Inflammatory macrophage treated with lipopolysaccharide for 4 hours (primary cell): ENCODE measurements at places on chromosomes 11 and 22.

- no peak for DNase-seq
Observed at GRCh38 chr11:40203606-40204005, 1255.8 kb downstream of the LRRC4C start.

GRCh38 chr22:45579806-45580725 is 77.4 kb downstream of the FBLN1 start:
- DNase-seq: no peak

DNA sequence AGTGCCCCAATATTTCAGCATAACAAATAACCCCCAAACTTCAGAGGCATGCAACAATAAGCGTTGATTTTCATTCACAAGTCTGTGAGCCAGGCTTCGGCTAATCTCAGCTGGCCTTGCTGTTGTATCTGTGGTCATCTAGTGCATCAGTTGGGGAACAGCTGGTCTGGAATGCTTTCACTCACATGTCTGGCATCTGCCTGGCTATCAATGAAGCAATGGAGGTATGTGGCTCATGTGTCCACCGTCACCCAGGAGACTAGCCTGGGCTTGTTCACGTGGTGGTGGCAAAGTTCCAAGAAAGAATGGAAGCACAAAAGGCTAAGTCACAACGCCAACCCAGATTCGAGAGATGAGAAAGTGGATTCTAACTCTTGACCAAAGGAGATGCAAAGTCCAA is 304.8 kb upstream of the ISX start:
- no peak for DNase-seq

GRCh38 chr11:7031471-7031871 is 11.2 kb downstream of the NLRP14 start:
- DNase-seq: no peak

DNA sequence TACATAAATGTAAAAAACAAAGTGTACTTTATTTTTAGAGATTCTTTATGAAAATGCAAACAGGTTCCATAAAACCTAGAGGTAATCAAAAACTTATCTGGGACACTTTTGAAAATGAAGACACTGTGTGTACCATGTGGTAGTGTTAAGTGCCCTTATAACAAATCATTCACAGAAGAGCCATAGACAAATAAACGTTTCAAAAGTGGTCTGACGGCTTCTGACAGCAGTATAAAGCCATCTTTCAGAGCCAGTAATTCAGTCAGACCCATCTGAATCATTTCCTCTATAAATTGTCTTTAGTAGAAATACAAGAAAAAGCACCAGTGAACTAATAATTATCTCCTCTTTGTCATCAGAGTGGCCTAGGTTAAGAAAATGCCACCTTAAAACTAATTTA is 100.0 kb downstream of the PAX6 start:
- DNase-seq: no peak

DNA sequence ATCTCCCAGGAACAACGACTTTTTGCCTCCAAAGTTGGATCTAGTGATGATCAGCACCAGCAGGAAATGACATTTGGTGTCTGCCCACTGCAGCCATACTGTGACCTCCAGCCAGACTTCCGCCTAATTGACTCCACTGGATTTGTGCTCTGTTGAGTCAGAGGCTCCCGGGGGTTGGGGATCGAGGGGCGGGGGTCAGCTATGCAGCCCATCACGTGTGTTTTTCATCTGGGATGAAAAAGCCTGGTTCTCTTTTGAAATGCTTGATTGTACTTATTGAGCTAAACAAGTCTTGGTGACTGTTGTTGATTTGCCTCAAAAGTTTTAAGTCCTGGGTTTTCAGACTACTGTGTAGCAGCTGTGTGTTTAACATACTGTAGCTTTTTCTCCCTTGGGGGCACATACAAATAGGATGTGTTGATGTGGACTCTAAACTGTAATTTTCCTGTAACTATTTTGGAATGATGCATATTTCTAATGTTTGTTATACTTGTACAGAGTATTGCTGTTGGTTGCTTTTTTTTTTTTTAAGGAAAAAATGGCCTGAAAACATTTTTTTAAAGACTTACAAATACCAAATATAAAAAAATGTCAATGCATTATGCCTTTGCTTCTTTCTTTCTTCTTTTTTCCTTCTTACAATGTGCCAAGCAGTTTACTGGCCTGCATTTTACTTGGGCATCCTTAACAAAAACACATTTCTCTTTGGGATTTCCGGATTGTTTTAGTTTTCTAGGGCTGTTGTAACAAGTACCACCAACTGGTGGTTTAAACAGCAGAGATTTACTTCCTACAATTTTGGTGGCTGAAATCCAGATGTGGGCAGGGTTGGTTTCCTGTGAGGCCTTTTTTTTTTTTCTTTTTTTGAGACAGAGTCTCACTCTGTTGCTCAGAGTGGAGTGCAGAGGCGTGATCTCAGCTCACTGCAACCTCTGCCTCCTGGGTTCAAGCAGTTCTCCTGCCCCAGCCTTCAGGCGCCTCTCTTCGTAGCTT is 46.1 kb upstream of the OR4B1 start:
- peak; percentile 63 for DNase-seq

- DNase-seq: peak; percentile 94
Observed at GRCh38 chr11:68003846-68004550, at the start of gene UNC93B1. TSS of gene UNC93B1 (minus strand) at chr11:68004097. CDS start at chr11:68004043, 54 bp downstream.

GRCh38 chr22:37077802-37078448 is 26.4 kb downstream of the KCTD17 start:
- DNase-seq: peak; percentile 34

- peak; percentile 2 for DNase-seq
Observed at GRCh38 chr11:105233285-105233684, 93.7 kb upstream of the CARD18 start.

GRCh38 chr11:120086651-120087050 is 51.3 kb downstream of the TRIM29 start:
- DNase-seq: no peak

- DNase-seq: no peak
Observed at GRCh38 chr11:5225480-5225871, 1.4 kb downstream of the HBB start.

DNA sequence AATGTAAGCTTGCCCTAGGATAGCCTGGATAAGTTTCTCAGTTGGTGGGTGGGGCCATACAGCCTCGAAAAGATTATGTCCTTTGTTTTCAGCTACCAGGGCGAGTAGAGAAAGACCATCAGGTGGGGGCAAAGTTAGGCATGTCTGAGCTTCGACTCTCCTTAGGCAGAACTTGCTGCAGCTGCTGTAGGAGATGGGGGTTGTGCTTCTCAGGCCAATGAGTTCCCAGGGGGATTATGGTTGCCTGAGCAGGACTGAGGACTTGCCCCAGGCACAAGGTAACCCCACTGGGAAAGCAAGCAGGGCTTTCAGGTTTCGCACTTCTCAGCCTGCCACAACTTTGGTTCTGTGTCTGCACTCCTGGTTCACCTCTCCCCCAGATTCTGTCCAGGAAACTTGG is 173.4 kb upstream of the SESN3 start:
- no peak for DNase-seq

DNA sequence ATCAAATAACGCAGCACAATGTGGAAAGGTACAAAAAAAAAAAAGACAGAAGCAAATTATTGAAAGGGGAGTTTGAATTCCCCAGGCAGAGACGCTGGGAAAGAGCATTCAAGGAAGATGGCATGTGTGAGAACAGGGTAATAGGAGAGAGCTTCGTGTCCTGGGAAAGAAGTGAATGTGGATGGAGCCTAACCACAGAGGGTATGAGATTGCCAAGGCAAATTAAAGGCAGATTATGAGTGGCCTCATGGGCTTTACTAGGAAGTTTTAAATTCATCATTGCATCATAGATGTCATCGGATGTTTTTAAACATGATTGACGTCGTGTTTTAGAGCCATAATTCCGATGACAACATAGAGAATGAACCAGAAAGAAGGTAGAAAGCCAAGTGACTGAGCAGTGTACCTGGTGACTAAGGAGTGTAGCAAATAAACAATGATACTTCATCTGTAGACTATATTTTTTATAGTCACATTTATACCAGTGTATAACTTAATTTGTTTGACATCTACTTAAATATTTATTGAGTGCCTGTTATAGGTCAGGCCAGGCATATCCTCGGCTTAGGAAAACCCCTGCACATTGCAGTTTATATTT is 151.4 kb downstream of the MSANTD4 start:
- DNase-seq: no peak

DNA sequence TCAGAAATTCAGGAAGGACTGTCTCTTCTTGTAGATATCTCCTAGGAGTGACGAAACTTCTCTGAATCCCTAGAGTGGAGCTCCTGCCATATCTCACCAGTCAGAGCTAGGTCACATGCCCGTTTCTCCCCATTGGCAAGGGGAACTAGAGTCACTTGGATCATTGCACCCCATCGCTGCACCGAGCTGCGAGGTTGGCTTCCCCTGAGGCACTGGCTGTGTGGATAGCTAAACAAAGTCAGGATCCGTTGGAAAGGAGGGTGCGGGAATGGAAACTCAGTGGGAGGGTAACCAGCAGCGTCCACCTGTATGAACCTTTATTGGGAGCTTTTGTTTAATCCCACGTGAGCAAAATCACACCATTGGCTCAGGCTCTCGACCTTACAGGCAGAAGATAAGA is 283.8 kb downstream of the BRD1 start:
- no peak for DNase-seq

- DNase-seq: no peak
Observed at GRCh38 chr11:122359081-122359571, 243.1 kb upstream of the BLID start.

DNA sequence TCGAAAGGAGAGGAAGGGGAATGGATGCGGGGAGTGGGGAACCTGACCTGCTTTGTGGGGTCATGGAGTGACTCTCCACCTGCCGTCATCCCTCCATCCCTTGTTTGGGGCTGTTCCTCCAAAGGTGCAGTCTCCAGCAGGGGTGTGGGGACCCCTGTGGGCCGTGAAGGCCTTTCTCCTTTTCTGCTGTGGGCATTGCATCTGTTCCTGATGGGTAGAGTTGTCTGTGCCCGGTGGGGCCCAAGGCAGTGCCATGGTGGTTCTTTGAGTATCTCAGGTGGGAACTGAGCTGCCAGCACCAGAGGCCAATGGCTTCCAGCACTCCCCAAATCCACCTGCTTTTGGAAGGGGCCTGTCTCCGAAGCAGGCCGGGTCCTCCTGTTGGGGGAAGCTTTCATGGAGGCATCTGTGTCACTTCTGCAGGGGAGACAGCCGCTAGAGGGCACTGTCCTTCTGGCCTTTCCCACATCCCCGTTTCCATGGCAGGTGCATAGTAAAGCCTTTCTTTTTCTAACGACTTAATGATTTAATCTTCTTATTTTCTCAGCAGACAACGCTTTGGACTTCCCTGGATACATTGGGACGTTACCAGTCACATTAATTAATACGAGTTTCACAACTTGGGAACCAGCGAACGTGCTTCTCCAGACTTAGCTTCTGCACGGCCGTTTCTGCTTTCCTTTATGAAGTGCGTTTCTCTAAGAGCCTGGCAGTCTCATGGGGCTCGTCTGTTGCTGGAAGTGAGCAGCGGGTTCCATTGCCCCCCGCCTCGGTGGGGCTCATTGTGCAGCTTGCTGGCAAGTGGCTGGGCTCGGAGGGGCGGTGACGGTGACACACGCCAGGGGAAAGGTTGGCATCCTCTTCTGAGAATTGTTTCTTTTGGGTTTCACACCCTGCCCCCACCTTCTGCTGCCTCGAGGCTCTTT is 57.1 kb downstream of the PARVB start:
- DNase-seq: peak; percentile 50

DNA sequence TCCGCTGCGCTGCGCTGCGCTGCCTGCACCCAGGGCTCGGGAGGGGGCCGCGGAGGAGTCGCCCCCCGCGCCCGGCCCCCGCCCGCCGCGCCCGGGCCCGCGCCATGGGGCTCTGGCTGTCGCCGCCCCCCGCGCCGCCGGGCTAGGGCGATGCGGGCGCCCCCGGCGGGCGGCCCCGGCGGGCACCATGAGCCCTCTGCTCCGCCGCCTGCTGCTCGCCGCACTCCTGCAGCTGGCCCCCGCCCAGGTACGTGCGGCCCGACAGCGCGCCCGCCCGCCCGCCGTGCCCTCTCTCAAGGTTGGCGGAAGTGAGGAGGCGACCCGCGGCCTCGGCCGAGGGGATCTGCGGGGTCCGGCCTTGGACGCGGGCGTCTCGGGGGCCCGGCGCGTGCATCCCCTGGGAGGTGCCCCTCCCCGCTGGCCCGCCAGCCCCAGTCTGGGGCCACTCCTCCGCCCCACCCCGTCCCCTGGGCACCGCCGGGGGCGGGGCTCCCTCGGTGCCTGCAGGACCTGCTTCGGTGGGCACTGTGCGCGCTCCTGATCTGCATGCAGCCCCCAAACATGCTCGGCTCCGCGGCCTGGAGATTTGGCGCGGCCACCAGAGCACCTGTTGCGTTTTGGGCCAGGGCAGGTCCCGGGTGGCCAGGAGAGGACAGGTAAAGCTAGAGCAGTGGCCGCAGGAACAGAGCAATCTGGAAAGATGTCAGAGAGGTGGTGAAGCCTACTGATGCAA is 429 bp downstream of the VEGFB start:
- no peak for DNase-seq

GRCh38 chr11:120564573-120565311 is 53.2 kb downstream of the GRIK4 start:
- peak; percentile 52 for DNase-seq

DNA sequence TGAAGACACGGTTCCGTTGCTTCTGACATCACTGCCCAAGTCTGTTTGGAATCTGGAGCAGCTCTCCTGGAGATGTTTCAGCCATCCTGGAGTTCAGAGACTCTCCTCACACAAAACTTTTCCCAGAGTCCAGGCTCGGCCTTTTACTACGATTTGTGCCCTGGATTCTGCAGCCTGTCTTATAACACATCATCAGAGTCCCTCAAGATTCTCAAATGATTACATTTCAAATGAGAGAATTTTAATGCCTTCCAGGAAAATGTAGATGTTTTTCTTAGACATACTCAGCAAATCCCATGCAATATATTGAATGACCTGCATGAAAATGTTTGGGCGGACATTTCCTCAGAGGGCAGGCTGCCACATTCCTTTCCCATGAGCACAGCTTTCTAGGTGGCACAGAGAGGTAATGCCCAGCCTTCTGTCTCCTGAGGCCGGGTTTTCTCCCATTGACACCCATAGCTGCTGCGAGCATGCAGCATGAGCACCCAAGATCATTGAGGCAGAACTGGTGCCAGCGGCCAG is 129.1 kb downstream of the SNX19 start:
- DNase-seq: no peak

GRCh38 chr22:25405841-25406509 is 158.5 kb upstream of the GRK3 start:
- no peak for DNase-seq

GRCh38 chr11:927871-928270 is 2.2 kb downstream of the AP2A2 start:
- DNase-seq: no peak

GRCh38 chr11:77450227-77450626 is 23.7 kb downstream of the PAK1 start:
- DNase-seq: no peak

GRCh38 chr11:559020-559620 is 1.4 kb downstream of the LMNTD2 start:
- DNase-seq: no peak

DNA sequence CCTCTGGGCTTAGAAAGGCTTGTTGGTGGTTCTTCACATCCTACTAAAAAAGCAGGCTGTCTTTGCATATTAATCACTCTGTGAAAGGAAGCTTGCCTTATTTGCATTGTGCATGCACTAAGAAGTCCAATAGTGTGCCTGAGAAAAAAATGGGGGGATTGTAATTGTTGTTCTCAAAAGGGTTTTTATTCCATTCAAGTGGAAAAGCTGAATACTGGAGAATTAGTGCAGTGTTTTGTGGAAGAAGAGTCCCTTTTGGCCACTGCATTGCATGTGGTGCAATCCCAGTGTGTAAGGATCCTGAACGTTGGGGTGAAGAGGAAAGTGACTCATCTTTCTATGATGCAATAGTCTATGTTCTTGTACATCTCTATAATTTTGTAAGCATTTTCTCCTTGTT is 16.5 kb downstream of the NCAM1 start:
- DNase-seq: peak; percentile 86
